G401 (cell line): ENCODE measurements at places on chromosomes 12 and 14. TPM values are rescaled to one million over a fixed set of nuclear protein-coding genes. Genes with fewer than 3 reads are reported as not detected.

- DNase-seq, result no peak
These were observed 43.7 kb upstream of the KICS2 start for GRCh38 chr12:64265839-64266238.

The PYGL gene
- total RNA-seq, result 0.68 and 1.4 TPM in 2 replicates

- no peak for DNase-seq
These were observed 14.9 kb upstream of the FKBP11 start for GRCh38 chr12:48940181-48940580.

- DNase-seq, result no peak
These were observed 34.6 kb downstream of the EP400 start for GRCh38 chr12:131984334-131984733.

GRCh38 chr14:90558983-90559590 lies 162.3 kb downstream of the CALM1 start:
- no peak for DNase-seq

GRCh38 chr14:101221549-101222160 lies 318.1 kb upstream of the RTL1 start:
- no peak for DNase-seq

- DNase-seq, result no peak
These were observed 298.2 kb downstream of the TMEM132D start for GRCh38 chr12:129605666-129606065.

The DLGAP5 gene
- 63.1 and 109 TPM in 2 replicates for total RNA-seq

- no peak for DNase-seq
These were observed 58.6 kb downstream of the SVOP start for GRCh38 chr12:108962256-108962655.
